Activated CD8-positive, alpha-beta memory T cell treated with anti-CD3 and anti-CD28 coated beads, Interleukin-2, amount 10 ng/mL, durations not matched to agents 7 days and 5 days (primary cell): ENCODE measurements at places on chromosomes 2 and 18.

DNA sequence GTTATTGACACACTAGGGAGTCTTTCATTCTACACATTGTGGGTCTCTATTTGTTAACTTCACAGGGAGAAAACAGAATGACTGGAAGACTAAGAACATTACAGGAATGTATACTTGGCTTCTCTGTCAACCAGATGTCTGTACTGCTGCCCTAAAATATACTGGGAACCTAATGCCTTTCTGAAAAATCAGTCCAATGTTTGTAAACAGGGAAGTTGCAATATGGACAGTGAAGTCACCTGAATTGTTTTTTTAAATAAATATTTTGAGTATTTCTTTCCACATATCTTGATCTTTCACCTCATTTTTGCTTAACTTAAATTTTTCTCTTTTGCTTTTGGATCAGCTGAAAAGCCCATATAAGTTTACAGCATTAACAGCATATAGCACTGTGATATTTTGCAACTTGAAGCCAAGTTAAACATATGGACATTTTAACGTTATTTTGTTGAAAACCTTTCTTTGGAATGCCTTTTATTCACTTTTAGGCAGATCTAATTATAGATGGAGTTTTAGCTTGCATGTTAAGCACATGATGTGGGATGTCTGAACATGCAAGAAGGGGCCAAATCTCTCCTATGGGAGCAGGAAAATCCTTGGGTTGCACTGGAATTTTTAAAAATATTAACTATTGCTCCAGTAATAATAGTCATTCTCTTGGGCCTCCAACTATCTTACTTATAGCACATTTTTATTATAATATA, 137.7 kb upstream of the TWIST2 start:
- no peak for DNase-seq

DNA sequence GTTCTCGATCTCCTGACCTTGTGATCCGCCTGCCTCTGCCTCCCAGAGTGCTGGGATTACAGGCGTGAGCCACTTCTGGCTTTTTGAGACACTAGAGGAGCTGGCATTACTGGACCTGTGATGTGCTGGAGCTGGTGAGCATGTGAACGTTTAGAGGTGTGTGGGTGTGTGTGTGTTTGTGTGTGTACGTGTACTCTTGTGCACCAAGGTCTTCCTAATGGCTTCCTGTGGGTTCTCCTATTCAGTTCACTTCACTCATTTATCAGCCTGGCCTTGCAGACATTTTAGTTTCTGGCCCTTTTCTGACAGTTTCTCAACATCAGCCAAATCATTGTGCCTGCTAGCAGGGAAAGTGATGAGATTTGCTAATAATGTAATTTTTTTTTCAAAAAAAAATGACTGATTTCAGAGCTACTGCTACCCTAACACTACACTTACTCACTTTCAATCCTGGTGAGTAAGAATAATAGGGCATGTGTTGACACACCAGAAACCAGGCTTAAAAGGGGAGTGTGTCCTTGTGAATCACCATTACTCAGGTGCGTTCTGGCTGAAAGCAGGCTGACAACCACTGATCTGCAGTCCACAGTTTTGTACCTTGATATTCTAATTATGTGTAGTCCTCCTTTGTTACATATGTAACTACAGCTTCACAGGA, 41.0 kb upstream of the ACTR3 start:
- DNase-seq, result no peak

GRCh38 chr2:73697606-73698005, 39.5 kb downstream of the TPRKB start:
- no peak for DNase-seq

- DNase-seq, result no peak
These were observed 1374.1 kb upstream of the NXPH2 start for GRCh38 chr2:140154271-140154670.

- peak; percentile 91 for DNase-seq
These were observed 2.8 kb downstream of the CNDP2 start for GRCh38 chr18:74498712-74499627.

DNA sequence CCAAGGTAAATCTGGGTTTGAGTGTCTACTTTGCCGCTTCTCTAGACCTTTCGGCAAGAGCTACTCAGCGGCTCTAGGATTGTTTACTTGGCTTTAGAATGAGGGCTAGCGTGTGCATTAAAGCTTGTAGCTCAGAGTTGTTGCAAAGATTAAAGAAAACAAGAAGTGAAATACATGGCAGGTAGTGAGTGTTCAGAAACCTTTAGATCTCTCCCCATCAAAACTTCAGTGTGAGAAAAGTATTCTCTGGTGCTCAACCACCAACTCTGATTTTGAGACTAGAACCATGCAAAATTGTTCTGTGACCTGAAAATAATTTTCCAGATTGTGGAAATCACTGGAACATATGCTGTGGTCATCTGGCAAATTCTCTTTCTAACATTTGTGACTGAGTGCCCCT, 512.0 kb downstream of the CMPK2 start:
- DNase-seq, result no peak
